ENCODE measurements at places on chromosomes 3 and 15. TPM values are rescaled to one million over a fixed set of nuclear protein-coding genes. Genes with fewer than 3 reads are reported as not detected.

DNA sequence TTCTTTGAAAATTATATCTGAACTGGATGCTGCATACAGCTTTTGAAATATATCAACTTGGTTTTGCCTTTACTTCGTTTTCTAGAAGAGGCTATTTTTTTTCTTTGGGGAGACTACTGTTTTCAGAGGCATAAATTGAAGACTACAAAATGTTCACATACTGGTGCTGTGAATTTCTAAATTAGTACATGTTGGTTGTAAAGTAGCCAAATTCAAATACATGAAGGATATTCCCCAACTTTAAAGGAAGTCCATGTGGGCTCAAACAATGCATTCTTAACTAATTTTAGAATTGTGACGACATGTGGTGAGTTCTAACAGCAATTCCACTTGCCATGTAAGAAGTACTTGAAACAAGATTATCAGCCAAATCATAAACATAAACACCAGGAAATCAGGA, 295.7 kb downstream of the TUSC7 start:
- no peak for DNase-seq

DNA sequence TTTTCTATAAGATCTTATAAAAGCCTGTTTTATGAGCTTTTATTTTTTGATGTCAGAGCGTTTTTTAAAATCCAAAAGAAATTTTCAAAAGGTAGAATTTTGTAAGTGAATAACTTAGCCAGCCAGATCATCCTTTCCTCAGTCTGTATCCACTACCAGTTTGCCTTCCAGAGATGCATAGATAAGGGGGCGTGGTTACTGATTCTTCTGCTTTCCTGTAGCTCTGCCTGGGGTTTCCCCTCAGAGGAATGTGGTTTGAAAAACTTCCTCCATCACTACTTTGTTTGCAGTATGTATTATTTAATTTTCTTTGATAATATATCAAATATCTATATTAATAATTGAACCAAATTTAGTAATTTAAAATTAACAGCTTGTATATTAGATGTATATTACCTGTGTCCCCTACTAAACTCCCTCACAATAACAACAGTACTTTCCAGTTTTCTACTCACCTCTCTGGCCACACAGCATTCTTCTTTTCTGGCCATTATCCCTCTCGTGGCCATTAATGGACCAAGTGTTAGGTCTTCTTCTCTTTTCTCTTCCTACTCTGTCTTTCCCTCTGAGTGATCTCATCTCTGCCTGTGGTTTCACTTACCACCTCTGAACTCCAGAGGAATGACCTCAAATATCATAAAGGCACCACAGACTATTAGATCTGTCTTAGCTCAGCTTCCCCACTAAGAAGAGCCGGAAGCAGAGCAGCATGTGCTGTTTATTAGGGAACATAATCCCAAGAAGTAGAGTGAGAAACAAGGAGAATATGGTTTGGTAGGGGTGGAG, 239.7 kb downstream of the UBE2E2 start:
- no peak for DNase-seq

GRCh38 chr3:78420611-78421010, 1347.2 kb downstream of the ROBO1 start:
- DNase-seq: no peak

GRCh38 chr15:93603550-93603949, 514.5 kb upstream of the RGMA start:
- no peak for DNase-seq

DNA sequence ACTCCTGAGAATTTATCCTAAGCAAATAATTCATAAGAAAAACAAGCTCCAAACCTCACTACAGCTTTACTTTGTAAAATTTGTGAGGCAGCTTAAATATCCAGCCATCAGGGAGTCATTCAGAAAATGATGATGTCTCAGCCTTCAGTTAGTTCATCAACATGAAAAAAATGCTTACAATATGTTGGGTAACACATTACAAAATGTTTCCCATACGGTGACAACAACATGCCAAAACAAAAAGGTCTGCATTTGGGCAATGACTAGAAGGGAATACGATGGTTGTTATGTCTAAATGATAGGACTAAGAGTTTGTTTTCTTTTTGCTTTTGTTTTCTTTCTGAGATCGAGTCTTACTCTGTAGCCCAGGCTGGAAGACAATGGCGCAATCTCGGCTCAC, 47.0 kb upstream of the CFAP161 start:
- DNase-seq: no peak

- no peak for DNase-seq
These were observed 10.4 kb upstream of the BRPF1 start for GRCh38 chr3:9721015-9721699.

- DNase-seq: no peak
These were observed 48.8 kb downstream of the ALDH1A2 start for GRCh38 chr15:58016581-58017175.

DNA sequence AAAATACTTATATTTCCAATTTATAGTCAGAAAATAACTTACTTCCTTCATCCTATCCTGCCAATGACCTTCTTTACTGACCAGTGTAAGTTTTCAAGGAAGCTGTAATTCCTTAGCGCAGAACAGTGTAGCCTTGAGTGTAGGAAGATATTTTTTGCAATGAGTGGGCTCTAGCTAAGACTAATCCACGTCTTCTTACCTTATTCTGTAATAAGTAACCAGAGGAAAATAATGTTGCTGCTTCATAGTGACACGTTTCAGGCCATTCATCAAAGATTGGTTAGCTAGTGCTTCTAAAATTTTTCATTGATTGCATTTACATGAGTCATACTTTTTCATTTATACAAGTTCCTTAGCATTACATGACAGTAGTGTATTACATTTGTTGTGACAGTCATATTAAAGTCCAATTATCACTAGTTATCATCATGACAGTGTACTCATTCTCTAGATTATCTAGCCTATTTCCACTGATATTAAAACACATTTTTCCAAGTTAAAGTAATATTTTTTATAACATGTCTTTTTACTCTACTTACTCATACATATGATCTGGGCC, 403.8 kb upstream of the EPHA3 start:
- DNase-seq: no peak

GRCh38 chr3:127706785-127707351, 34.1 kb downstream of the ABTB1 start:
- no peak for DNase-seq

DNA sequence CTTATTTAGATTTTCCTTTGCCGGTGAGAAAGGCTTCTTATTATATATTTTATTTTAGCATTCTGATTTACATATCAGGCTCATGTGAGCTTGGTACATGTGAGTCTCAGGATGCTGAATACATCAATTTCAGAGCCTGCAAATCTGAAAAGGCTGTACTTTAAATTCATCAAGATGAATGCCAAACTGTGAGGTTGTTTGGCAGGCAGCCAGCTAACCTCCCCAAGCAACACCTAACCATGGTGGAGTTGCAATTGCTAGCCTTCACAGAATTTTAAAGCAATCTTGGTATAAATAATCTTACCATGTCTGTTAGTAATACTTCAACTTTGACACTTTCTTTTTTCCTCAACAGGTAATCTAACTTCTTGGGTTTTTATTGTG, 252.5 kb downstream of the CDIN1 start:
- no peak for DNase-seq

DNA sequence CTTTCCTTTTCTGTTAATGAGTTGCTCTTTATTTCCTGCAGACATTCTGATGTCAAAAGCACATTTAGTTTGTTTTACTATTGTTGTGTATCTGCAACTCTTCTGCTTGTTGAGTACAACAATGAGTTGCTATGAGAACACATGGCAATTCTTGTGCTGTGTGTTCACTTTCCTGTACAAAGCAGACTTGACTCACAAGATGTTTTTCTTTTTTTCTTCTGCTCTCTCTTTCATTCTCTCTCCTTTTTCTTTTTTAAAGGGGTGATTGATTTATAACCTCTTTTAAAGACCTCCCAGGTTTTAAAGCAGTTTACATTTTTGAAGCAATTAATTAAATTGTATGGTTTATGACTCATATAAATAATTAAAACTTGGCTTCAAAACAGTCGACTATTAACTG, 31.6 kb upstream of the ABHD10 start:
- no peak for DNase-seq

DNA sequence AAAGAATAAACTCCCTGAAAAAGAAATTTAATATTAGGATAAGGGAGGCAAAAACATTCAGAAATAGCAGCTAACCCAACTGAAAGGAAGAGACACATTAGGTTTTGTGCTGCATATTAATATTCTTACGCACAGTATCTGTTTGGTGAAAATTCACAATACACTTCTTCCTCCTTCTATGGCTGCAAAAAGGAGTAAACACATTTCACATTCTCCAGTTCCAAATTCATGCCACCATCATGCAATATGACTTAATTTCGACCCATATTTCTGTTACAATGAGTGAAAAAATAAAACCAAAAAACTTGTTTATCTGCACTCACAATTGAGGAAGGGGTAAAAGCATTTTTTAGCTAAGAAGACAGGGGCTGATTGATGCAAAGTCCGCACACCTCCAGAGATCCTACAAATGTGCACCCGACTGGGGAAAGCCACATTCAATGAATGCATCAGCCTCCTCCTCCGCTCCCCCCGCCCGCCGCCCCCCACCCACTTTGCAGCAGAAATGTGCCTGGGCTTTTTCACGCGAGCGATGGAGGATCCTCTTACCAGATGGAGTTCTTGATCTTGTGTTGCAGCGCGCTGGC, 1.0 kb downstream of the RFX7 start:
- no peak for DNase-seq

GRCh38 chr3:172018364-172018763, 21.0 kb upstream of the FNDC3B start:
- no peak for DNase-seq

DNA sequence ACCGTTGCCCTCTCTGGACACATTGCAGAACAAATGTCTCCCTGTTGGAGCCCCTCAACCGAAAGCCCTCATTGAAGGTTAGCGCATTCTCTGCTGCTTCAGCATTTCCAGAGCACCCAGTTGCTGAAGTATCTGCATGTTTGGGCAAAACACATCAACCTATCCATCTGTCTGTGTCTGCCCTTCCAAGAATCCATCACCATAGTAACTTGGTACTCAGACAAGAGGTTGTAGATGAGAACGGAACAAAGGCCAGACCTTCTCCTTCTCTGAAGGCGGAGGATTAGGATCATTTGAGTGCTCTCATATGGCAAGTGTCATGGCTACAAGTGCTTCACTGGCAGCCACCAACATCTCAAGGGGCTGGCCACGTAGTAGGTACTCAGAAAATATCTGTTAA, 23.1 kb upstream of the RHO start:
- DNase-seq: no peak

DNA sequence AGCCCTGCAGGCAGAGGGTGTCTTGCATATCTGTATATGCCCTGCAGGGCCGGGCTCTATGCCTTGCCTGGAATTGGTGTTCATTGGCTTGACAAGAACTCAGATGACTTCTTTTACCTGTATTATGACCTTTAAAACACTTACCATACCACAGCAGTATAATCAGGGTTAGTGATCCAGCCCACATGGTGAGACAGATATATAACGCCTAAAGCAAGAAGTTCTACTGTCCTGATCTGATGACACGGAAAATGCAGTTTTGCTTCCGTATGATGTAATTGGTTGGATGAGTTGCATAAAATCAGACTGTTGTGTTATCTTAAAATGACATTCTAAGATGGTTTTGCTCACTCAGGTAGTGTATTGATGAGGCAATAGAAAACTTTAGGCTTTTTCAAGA, 9.4 kb downstream of the CCDC174 start:
- DNase-seq: no peak

GRCh38 chr3:188084752-188085583, 69.0 kb upstream of the LPP start:
- no peak for DNase-seq

GRCh38 chr3:169218314-169218983, 445.1 kb downstream of the MECOM start:
- no peak for DNase-seq

GRCh38 chr3:120555657-120556509, 40.3 kb upstream of the NDUFB4 start:
- no peak for DNase-seq

DNA sequence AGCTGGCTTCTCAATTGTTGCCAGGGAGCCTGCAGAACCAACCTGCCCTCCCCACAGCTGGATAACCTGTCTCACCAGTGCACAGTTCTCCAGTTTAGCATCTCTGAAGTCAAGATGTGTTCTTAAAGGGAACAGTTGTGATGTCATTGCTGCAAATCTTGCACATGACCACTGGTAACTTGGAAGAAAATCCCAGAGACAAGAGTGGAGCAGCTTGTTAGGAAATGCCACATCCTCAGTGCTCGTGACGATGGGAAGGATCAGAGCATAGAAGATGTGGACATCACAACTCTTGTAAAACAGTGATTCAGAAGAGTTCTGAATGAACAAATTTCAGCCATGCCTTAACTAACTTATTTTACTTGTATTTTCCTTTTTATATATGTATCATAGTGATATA, 36.1 kb upstream of the LIMD1 start:
- DNase-seq: no peak

GRCh38 chr15:39591141-39591895, 10.4 kb downstream of the THBS1 start:
- DNase-seq: no peak

GRCh38 chr3:188019727-188020126, 134.2 kb upstream of the LPP start:
- no peak for DNase-seq

- DNase-seq: no peak
These were observed 261.2 kb downstream of the SHOX2 start for GRCh38 chr3:157844800-157845565.

- DNase-seq: no peak
These were observed 286.4 kb downstream of the TBC1D5 start for GRCh38 chr3:17456046-17456445.

GRCh38 chr3:129358772-129359371, 69.6 kb downstream of the EFCAB12 start:
- no peak for DNase-seq

DNA sequence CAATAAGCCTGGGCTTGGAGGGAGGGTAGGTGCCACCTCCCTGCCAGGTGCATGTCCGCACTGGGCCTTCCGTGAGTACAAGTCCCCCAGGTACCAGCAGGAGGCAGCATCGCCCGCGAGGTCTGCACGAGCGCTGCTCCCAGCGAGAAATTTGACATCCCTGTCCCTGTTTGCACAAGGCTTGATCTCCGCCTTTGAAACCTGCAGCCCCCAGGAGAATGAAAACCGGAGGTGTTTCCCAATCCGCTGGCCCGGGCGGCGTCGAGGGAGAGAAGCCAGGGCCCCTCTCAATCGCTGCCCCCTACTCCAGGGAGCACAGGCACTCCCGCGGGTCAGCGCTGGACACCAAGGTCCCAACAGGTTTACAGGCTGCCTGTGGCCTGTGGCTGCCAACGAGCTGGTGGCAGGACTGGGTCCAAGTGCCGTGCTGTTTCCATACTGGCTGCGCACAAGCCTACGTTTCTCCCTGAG, 961 bp downstream of the HAPLN3 start:
- DNase-seq: no peak

Gene GABRG3
- polyA plus RNA-seq: 2.0 TPM

Gene CHRFAM7A
- polyA plus RNA-seq: 4.1 TPM

Gene P2RY1
- polyA plus RNA-seq: 3.8 TPM

Gene GPR171
- not detected for polyA plus RNA-seq

Gene SLC28A2
- polyA plus RNA-seq: not detected

Gene CDHR4
- not detected for polyA plus RNA-seq

Gene CPN2
- 1.0 TPM for polyA plus RNA-seq

Gene EPHB3
- polyA plus RNA-seq: 40.6 TPM

Gene CATSPER2
- polyA plus RNA-seq: 5.3 TPM

Gene PTPN9
- 45.3 TPM for polyA plus RNA-seq

Gene CLDN11
- polyA plus RNA-seq: 200 TPM

Gene PTPN23
- 24.7 TPM for polyA plus RNA-seq

Gene RBM5
- polyA plus RNA-seq: 225 TPM

Gene KNG1
- 169 TPM for polyA plus RNA-seq

Gene CISH
- 33.6 TPM for polyA plus RNA-seq
